Stimulated activated naive CD8-positive, alpha-beta T cell treated with anti-CD3 and anti-CD28 coated beads, Interleukin-15, Interleukin-2, amounts not matched to agents 100 U/mL and 50 U/mL, for 24 hours (primary cell): ENCODE measurements at places on chromosomes 2 and 18.
A peak's percentile ranks its signal among the peaks of the same experiment; 100 is the strongest.

DNA sequence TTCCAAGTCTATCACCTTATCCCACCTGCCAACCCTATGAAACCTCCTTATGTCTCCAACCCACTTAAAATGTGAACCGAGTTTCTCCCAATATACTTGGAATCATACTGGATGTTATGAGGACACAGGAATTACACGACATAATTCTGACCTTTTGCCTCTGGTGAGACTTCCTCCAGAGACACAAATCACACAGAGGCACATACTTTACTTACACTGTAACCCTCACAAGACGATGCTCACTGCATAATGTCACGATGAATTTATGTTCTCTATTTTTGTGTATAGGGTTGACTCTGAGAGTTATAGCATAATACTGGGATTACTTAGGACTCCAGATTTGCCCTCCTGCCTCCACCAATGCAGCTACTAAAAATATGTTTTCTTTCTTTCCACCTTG lies 28.0 kb upstream of the SETBP1 start:
- no peak for DNase-seq

DNA sequence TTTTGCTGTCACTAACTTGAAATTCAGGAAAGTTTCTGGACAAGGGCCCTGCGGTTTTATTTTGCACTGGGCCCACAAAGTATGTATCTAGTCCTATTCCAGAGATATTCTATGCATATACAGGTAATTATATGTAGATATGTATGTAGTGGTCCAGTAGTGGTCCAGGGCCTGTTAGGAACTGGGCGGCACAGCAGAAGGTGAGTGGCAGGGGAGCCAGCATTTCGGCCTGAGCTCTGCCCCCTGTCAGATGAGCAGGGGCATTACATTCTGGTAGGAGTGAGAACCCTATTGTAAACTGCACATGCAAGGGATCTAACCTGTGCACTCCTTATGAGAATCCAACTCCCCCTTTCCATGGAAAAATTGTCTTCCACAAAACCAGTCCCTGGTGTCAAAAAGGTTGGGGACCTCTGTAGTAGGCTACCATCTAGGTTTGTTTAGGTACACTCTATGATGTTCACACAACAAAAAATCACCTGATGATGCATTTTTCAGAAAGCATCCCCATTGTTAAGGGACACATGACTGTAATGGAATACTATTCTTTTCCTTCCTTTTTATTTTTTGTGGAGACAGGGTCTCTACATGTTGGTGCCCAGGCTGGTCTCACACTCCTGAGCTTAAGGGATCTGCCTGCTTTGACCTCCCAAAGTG lies 2.8 kb upstream of the PPP4R3B start:
- peak; percentile 33 for DNase-seq

GRCh38 chr2:96146153-96146880 lies 1.1 kb upstream of the DUSP2 start:
- DNase-seq: peak; percentile 91

DNA sequence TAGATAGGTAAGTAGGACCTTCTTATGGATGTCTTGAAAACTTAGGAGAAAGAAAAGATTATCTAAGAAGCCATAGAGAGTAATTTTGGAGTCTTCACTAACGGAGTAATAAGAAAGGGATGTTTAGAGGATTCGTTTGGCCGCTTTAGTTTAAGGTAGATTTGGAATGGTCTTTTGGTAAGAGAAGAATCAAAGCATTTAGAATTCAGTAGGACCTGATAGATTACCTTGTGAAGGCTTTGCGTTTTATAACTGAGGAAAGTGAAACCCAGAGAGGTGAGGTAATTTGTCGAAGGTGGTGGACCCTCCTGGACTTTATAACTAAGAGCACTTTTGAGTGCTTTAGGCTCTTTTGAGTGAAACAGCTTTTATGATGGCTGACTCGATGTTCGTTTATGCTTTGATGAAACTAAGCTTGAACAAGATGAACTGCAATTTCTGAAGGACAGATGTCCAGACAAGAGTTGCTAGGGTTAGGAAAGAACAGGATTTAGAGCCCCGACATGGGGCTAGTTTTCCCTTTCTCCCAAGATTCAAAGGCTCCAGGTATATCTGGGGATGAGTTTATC lies 1.3 kb downstream of the MYL12B start:
- no peak for DNase-seq

DNA sequence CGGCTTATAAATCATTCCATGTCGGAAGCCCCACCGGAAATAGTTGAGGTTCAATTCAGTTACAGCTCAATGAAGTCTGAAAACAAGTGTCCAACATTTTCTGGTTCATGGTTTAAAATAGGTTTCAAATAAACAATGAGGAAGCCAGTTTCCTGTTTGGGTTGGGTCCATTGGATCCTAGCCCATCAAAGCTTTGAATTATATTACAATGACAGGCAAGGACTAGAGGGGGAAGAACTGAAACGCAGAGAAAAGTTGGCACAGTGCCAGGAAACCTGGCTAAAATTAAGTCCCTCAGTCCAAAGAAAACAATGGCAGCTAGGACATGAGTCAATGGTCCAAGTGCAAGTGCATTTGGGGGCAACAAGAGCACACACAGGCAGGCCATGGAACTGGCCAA lies 32.0 kb downstream of the SLC14A1 start:
- no peak for DNase-seq

GRCh38 chr2:231514951-231515297 lies 15.3 kb downstream of the NMUR1 start:
- no peak for DNase-seq

DNA sequence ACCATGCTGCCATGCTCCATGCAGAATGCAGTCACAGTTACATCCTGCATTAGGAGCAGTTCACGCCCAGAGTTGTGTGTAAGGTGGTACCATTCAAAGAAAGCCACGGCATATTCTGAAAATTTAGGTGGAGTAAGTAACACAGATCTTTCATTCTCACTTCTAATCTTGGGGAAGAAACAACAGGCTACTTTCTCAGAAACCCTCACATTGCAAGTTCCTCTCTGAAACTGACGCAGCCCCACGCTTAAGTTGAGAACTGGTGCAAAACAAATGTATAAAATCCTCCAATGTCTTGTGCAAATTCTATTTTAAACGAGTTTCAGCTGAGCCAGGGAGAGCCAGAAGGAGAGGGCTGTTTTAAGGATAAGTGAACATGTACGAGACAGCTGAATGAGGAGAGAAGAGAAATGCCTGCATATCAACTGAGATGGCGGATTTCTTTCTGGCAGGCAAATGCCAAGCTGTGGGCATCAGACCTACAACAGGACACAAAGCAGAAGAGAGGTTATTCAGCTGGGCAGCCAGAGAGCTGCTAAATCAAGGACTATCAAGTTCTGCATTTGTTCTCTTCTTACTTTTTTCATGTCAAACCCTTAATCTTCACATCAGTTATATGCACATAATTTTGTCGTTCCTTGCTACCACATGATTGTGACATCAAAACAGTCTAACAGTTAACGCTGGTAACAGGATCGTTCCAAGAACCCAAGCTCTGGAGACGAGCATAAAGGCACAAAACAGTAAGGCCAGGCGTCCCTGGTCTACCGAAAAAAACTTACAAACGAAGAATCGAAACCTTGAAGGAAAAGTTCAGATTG lies 6.4 kb downstream of the ARL4C start:
- DNase-seq: no peak

DNA sequence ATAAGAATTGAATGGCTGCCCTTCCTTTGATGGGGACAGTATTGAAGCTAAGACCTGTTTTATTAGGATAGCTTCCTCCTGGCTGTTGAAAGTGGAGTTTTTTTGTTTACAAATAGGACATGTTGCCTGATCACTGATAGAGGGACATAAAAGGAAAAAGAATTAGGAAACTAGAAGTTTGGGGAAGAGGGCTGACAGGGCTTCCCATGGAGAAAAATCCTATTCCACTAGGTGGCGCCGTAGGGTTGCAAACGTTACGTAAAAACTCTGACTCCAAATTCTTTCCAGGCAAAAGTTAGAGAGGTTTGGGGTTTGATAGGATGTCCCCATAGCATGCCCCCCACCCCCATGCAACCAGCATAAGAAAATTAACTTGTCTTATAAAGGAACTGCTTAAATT lies 11.1 kb upstream of the RBFA start:
- peak; percentile 43 for DNase-seq

- no peak for DNase-seq
These were observed 231.7 kb upstream of the LYPD1 start for GRCh38 chr2:132901661-132902060.

DNA sequence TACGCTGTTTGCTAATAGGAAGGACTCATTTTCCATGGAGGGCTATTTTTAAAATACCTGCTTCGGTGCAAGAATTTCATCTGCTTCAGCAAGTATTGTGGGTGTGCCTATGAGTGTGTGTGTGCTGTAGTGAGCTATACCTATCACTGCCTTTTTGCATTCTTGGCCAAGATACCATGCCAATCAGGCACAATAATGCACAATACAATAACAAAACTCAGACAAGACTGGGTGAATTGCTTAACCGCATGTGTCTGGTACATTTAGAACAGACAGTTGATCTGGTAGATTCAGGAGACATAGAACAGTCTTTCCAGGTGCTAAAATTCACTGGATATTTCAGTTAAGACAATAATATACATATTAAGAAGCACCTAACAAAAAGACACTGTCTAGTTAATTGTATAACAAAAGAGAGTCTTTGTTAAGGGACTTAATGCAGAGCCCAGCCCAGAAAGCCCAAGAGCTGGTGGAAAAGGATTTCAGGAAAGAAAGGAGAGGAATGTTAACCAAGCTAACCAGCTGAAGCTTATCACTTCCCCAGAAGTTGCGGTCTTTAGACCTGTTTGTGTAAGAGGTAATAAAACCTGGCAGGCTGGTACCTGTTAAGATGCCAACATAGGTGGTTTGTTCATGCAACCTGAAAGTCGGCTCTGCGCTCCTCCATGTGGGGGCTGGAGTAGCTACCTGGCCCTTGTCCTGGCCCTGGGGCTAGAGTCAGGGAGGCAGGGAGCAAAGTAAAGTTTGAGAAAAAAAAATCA lies 153.3 kb upstream of the RBMS1 start:
- no peak for DNase-seq

DNA sequence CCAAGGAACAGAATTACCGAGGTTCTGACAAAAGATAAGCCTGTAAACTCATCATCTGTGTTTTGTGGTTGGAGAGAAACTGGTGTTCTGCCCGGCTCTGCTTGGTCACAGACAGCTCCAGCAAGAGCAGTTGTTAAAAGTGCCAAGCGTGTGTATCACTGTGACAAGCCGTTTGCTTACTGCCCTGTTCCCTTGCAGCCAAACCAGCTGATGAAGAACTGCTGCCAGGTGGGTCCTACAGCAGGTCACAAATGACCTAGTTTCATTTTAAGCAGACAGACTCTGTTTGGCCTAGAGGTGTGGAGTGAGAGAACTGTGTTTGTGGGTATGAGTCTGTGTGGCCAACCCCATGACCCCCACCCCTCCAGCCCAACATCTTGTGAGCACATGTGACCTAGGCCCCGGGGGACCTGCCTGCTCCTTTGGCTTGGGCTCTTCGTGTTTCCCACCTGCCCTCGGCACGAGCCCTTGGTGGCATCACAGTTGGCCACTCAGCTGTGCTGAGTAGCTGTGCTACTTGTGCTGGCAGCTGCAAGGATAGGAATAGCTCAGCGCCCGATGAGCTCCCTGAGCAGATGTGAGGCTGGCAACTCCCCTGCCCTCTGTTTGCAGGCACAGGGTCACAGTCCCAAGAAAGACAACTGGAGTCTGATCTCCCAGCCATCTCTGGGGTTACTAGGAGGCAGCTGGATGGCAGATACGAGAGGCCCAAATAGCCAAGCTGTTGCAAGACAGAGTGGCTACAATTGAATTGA lies 9.7 kb downstream of the OXER1 start:
- no peak for DNase-seq

GRCh38 chr2:115248066-115248465 lies 805.6 kb downstream of the DPP10 start:
- DNase-seq: no peak

GRCh38 chr2:8149007-8149405 lies 532.9 kb upstream of the ID2 start:
- no peak for DNase-seq

- DNase-seq: no peak
These were observed 113.4 kb upstream of the PDE1A start for GRCh38 chr2:182540252-182540651.

GRCh38 chr2:105576440-105577241 lies 168.1 kb upstream of the NCK2 start:
- DNase-seq: peak; percentile 6

DNA sequence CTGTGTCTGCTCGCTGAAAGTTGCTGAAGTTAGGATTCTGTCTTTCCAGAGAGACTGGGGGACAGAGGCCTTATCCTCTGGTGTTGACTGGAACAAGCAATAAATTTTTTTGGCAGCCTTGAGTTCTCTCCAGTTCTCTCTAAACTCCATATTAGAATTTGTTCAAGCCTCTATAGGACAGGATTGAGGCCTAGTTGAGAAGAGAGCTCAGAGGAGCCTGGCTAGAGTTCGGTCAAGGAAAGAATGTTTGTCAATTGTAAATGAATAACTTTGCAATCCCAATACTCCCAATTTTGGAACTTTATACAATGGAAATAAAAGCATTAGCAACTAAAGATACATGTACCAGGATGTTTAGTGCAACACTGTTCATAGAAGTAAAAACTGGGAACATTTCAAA lies 16.7 kb upstream of the RASGRP3 start:
- DNase-seq: no peak

GRCh38 chr2:160338901-160339685 lies 139.0 kb upstream of the ITGB6 start:
- DNase-seq: no peak

GRCh38 chr18:75810961-75811551 lies 383.6 kb upstream of the SMIM21 start:
- DNase-seq: no peak

DNA sequence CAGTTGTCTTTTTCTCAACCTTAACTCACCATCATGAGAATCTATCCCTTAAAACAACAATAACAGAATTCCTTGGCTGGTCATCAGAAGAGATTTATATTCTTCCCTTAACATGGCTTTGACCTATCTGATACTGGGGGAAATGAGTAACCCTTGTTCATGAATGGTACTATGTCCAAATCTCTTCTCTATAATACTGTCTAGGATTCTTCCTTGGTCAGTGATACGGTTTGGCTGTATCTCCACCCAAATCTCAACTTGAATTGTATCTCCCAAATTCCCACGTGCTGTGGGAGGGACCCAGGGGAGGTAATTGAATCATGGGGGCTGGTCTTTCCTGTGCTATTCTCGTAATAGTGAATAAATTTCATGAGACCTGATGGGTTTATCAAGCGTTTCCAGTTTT lies 282.0 kb upstream of the SIX2 start:
- no peak for DNase-seq

- no peak for DNase-seq
These were observed 63.0 kb upstream of the SPRED2 start for GRCh38 chr2:65495251-65495877.

- no peak for DNase-seq
These were observed 308.3 kb downstream of the SETBP1 start for GRCh38 chr18:44988821-44989587.

- no peak for DNase-seq
These were observed 5.5 kb upstream of the GPR45 start for GRCh38 chr2:105236060-105236424.
